ENCODE measurements at places on chromosomes 16 and 17.

DNA sequence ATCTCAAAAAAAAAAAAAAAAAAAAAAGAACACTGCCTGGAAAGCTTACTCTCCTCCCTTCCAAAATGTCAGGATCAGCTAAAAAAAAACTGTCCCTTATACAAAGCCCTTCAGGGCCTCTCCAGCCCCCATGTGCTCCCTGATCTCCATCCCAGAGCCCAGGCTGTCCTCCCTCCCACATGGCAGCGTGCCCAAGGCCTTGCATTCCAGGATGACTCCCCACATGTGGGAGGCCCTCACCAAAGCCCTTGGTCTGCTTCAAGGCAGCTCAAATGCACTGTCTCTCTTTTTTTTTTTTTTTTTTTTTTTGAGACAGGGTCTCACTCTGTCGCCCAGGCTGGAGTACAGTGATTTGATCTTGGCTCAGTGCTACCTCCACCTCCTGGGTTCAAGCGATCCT lies 2.3 kb downstream of the FDXR start:
- no peak for DNase-seq

DNA sequence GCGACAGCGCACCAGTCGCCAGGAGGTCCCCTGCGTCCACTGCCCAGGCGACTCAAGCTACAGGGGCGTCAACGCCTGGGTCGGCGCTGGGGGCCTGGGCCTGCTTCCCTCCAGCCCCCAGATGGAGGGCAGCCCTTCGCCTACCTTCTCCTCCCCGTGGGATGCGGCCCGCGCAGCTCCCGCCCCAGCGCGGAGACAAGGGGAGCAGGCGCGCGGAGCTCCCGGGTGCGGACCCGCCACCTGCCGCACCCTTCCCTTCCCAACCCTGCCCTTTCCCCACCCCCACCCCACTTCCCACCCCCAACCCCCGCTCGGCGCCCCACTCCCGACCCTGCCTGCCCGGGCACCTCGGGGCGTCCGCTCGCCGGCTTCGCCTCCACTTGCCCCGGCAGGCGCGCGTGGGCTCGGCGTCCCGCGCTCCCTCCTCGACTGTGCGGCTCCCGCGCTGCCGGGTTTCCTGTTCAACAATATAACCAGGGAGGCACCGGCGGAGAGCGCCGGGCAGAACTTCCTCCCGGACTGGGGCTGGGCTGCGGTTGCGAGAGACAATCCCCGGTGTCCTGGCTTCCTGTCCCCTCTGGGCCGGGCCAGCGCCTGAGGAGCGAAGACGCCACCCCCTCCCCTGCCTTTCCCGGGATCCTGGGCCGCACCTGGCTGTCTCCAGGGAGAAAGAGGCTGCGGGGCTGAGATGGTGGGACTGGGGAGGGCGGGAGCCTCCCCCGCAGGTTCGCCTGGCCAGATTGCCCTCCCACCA lies at the start of gene ARHGAP27:
Gene ARHGAP27 (minus strand): TSS at position 466 of the 754 bp plus-strand sequence. CDS start 2,591 bp downstream, outside the sequence.
- peak; percentile 73 for DNase-seq

- peak; percentile 31 for DNase-seq
These were observed 9.4 kb downstream of the CCDC182 start for GRCh38 chr17:57735707-57736106.

DNA sequence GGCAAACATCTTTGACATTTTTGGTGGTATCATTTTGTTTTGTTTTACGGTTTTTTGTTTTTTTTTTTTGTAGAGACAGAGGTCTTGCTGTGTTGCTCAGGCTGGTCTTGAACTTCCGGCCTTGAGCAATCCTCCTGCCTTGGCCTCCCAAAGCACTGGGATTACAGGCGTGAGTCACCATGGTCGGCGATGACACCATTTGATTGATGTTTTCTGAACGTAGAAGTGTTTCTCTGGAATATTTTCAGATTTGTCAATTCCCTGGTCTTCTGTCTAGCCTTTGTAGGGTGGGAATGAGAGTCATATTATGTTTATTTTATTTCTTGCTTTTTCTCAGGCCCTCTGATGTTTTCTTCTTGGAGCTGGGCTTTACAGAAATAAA lies 32.2 kb upstream of the BRD7 start:
- no peak for DNase-seq

DNA sequence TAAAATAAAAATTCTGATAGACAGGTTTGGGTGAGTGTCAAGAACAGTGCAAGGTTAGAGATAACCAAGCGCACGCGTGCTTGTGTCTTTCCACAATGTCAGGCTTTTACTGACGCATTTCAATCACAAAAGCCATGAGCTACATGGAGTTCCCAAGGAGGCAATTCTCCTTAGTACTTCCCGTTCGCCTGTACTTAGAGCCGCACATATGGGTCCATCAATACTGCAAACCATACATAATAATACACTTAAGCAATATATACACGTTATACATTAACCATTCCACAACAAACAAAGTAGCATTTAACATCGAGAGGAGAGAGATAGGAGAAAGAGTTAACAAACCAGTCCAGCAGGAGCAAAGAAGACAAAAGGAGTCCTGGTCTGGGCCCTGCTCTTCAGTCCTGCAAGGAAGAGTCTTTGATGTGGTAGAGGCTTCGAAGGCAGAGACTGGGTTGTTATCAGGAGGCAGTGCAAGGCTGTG lies 11.9 kb upstream of the GPRC5C start:
- no peak for DNase-seq

DNA sequence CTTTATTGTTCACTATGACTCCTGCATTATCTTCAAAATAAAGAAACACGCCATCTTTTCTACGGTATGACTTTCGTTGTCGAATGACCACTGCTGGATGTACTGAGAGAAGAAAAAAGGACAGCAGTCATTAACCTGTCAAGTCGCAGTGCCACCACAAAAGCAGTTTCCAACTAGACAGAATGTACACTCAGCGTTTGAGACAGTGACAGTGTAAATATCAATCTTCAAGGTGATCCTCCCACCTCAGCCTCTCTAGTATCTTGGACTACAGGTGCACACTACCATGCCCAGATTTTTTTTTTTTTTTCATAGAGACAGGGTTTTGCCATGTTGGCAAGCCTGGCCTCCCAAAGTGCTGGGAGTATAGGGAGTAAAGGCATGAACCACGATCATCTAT lies 3.1 kb downstream of the RPL23 start:
- DNase-seq: no peak

GRCh38 chr16:85136213-85136701 lies 24.0 kb upstream of the CIBAR2 start:
- no peak for DNase-seq

DNA sequence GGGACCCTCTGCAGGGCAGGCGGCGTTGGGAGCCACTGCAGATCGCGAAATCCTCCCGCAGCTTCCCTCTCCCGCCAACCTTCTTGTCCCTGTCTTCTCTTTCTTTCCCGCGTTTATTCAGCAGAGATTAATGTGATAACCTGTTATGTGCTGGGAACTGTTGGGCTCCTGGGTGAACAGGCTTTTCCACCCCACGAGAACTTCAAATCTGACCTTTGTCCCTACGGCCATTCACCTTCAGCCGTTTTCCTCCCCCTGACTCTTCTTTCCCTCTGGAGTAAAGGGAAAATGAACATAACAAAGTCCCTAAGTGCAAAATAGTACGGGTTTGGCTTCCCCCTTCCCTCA lies 15.2 kb upstream of the KPNA2 start:
- DNase-seq: no peak

DNA sequence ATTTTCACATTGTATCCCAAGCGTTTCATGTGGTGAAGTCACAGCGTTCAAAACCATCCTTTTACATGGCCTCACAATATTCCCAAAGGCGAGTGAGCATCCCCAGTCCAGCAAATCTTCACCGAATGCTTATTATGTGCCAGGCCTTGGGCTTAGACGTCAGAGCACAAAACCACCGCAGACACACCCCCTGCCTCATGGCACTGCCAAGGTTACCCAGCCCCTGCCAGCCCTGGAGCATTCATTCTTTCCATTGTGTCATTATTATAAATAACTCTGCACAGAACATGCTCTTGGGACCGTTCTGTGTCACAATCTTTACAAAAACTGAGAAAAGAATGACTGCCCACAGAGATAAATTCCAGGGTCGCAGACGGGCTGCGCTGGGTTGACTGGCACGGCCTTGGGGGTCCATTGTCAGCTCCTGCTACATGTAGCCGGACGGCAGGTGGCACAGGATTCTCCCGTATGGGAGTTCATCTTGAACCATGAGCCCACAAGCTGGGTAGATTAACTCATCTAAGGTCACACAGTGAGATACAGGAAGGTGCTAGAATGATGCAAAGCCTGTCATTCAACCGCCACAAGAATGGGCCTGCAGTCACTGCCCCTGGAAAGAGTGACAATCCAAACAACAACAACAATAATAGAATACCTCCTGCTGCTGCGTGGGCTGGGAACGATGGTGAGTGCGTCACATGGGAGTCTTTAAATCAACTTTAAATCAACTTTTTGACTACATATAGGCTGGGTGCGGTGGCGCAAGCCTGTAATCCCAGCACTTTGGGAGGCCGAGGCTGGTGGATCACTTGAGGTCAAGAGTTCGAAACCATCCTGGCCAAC lies 4.5 kb upstream of the NECAB2 start:
- no peak for DNase-seq

DNA sequence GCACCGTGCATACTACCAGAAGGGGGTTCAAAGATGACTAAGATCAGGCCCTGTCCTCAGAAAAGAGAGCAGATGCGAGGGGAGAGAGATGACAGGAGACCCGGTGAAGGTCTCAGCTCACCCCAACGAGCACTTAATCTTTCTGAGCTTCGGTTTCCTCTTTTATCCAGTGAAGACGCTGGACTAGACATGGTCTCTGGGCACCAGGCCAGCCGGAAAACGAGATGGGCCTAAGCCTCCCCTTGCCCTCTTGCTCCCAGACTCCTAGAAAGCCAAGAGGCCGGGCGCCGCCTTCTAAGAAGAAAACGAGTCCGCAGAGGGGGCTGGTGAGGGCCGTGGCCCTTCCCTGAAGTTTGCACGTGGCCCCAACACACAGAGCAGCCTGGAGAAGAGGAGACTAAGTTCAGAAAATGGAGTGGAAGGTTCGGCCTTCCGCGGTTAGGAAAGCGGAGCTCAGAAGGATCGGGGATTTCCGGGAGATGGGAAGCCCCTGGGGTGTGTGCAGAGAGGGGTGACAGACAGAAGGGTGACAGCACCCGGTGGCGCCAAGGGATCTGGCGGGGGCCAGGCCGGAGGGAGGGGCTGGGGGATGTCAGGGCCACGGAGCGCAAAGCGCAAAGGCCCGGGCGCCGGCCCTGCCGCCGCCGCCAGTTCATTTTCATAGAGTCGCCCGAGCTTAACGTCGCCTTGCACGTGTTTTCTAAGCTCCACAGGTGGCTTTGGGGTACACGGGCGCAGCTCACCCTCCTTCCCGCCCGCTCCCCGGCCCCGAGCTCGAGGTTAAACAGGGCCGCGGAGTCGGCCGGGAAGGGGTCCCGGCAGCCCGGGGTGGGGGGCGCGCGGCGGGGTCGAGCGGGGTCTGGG lies 42.1 kb upstream of the BHLHA9 start:
- DNase-seq: peak; percentile 33

Measured in activated naive CD4-positive, alpha-beta T cell treated with anti-CD3 and anti-CD28 coated beads, Interleukin-2, amount 10 ng/mL, durations not matched to agents 7 days and 5 days (primary cell).